ENCODE measurements at places on chromosomes 6 and 20.

DNA sequence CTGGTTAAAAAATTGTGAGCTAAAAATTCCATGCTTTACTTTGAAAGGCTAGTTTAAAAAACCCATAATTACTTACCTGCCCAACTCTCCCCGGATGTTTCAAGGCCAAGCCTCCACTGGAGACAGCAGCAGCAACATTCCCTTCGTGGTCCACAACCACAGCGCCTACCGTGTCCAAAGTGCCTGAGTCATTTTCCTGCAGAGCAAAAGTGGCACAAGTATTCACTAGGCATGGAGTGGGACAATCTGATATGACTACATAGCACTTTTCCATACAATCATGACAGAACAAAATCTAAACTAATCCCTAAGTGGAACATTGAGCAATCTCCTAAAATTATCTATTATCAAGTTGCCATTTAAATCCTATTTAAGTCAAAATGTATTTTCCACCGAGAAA is 104.8 kb downstream of the TASP1 start:
- DNase-seq, result no peak

- DNase-seq, result no peak
Measured at GRCh38 chr6:156182356-156182755, 594.8 kb upstream of the ARID1B start.

- DNase-seq, result no peak
Measured at GRCh38 chr6:18053078-18053477, 65.6 kb upstream of the KIF13A start.

GRCh38 chr6:5302995-5303622 is 41.8 kb downstream of the FARS2 start:
- DNase-seq, result peak; percentile 42

DNA sequence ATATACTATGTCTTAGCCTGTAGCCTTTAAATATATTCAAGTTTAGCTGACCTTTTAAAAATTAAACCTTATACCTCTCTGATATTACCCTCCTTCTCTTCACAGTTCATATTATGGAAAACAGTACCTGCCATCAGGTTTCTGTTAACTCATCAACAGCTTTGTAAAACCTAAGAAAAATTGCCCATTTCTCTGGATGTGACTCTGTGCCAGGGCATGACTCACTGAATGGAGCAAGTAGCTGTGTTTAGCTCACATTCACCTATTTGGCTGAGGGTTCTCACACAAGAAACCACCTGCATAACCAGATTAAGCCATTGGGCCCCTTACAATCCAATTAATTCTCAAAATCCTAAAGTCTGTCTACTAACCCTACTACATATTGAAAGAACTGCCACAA is 678.8 kb upstream of the MARCKS start:
- no peak for DNase-seq

DNA sequence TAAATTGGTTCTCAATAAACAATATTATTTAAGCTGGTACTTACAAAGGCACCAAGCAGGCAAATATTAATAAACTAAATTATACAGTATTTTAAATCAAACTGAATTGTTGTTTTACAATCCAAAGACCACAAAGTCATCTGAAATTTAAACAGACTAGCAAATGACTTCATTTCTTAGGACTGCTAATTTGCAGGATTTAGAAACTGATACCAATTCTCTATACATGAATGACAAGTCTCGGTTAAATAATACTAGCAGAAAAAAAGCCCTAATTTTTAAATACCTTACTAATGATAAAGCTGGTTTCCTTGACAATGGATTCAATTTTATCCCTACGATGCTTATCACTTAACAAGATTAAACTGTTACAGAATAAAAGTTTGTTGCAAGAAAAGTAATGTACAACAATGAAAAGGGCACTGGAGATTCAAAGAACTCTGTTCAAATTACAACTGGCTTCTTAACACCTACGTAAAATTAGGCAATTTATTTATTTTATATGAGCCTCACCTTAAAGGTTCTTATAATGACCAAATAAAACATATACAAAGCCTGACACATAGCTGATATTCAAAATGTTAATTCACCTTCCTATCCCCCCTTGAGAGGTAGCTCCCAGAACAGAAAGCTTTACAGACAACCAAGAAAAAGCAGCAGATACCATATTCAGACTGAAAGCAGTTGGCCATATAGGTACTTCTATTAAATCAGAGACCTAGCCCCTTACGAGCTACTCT is 33.1 kb downstream of the HBS1L start:
- no peak for DNase-seq

DNA sequence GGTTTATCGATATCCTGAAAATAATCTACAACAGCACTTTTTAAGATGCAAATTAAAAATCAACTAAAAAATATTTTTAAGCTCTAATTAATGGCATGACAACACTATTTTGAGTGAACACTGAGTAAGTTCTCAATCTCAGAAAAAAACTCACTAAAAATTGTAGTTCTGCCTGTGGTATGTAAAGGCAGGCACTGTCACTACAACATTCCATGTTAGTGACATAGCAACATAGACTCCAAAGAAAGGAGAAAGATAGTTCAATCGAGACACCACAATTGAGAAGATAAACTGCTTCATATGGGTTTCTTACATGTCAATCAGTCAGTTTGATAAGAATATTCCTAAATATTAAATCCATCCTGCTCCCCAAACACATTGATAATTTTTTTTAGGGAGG is 38.0 kb downstream of the COL12A1 start:
- DNase-seq, result no peak

DNA sequence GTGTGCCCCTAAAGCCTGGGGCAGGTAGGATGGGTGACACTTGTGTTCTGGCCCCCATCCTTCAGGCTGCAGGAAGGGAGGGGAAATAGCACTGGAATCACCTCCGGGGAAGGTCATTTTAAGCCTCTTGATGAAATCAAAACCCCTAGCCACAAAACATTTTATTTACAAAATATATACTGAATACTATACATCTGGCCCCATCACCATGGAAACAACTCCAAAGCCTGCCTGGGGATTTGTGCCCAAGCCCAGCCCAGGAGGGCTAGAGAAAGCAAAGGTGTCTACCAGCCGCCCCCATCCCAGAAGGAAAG is 2.6 kb downstream of the SMIM29 start:
- DNase-seq, result no peak

- peak; percentile 94 for DNase-seq
Measured at GRCh38 chr6:3068329-3069214, at the start of gene RIPK1. Gene RIPK1 (plus strand): TSS chr6:3068494. CDS start chr6:3076824, 8,330 bp downstream.

DNA sequence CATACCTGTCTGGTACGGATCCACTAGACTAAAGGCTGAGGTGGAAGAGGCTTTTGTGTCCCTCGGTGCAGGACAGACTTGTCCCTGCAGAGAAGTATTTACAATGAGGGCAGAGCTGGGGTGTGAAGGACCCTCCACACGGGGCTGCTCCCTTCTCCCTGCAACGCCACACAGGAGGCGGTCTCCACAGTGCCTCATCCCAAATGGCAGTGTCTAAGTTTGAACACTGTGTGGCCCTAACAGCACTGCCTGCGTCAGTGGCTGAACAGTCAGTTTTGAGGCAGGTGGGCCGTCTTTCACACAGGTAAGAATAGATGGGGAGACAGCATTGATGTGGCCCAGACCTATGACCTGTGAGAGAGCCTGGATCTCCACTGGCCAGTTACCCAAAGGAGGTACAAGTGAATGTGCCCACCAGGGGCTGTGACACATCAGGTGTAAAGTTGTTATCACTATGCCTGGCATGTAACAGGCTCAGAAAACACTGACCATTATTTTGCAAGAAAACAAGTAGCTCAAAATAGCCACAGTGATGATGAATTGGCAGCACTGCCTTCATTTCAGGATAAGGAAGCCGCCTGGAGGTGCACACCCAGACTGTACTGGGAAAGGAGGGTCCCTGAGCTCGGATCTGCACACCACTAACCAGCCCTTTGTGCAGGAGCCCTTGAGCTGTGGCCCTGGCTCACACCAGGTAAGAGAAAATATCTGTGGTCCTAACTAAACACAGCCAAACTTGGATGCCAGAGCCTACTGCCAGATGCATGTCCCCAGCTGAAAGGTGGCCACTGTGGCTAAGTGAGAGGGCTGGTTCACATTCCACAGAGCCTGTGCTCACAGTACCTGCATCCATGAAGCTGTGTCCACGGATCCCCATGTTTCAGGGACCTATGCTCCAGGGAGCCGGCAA is 246.7 kb downstream of the DLL1 start:
- no peak for DNase-seq

GRCh38 chr20:16404640-16405039 is 168.6 kb downstream of the KIF16B start:
- no peak for DNase-seq

- no peak for DNase-seq
Measured at GRCh38 chr6:158773581-158774449, 45.4 kb downstream of the EZR start.

DNA sequence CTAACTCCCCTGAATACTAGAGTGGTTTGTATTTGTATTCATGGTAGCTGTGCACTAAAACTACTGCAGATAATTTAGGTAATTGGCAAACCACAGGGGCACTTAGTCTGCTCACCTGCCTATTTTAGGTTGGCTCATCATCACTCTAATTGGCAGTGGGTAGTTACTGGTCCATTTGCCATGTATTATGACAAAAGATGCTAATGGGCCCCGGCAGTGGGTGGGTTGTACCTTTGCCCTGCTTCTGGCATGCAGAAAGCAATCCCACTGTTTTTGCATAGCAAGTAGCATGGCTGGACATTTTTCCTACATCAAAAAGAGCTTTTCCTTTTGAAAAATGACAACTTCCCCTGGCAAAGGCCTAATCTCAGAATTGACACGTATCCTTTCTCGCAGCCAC is 741.4 kb upstream of the MAP3K7 start:
- no peak for DNase-seq

GRCh38 chr20:20317621-20318364 is 50.1 kb upstream of the INSM1 start:
- DNase-seq, result no peak

GRCh38 chr6:133644892-133645619 is 243.9 kb upstream of the TCF21 start:
- DNase-seq, result no peak

DNA sequence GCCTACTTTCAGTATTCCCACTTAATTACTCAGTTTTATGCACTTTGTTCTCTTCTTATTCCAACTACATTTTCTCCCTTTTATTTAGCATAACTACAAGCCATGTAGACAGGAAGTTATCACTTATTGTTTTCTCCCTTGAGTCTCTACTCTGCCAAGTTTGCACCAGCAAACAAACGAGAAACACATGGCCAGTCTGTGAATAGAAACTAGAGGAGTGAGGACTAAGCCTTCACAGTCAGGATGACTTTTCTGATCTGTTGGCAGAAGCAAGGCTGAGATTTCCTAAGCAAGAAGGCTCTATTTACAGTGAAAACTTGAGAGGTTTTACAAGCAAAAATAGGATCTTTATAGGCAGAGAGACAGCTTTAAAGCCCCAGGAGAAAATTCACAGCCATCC is 69.8 kb upstream of the TINAG start:
- no peak for DNase-seq

- DNase-seq, result no peak
Measured at GRCh38 chr20:62878244-62879038, 16.8 kb upstream of the TCFL5 start.

GRCh38 chr6:165484178-165484889 is 174.9 kb upstream of the C6orf118 start:
- no peak for DNase-seq

GRCh38 chr6:10268111-10268510 is 146.8 kb downstream of the TFAP2A start:
- no peak for DNase-seq

GRCh38 chr20:2329286-2329685 is 33.5 kb downstream of the TGM3 start:
- no peak for DNase-seq

GRCh38 chr20:13574071-13574470 is 64.7 kb downstream of the TASP1 start:
- no peak for DNase-seq

GRCh38 chr6:25192590-25193459 is 86.3 kb upstream of the CARMIL1 start:
- no peak for DNase-seq

GRCh38 chr6:125789167-125789566 is 1.6 kb upstream of the NCOA7 start:
- DNase-seq, result no peak

DNA sequence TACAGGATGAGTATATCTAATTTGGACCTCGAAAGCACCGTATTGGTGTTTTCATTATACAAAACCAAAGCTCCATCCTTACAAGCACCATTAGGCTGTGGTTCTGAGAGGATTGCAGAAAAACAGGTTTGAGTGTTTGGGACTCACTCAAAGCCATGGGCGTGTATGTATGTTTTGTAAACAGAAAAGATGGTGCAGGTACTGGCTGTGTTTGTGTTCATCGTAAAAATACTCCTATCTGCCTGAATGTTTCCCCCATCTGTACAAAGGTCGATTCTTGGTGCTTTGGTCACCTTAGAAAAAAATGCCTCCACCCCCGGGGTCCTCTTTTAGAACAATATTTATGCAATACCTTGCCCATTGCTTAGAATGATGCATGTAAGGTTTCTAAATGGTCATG is 286.6 kb downstream of the TSHZ2 start:
- DNase-seq, result no peak

- DNase-seq, result no peak
Measured at GRCh38 chr6:119856136-119856535, 506.6 kb upstream of the MAN1A1 start.

DNA sequence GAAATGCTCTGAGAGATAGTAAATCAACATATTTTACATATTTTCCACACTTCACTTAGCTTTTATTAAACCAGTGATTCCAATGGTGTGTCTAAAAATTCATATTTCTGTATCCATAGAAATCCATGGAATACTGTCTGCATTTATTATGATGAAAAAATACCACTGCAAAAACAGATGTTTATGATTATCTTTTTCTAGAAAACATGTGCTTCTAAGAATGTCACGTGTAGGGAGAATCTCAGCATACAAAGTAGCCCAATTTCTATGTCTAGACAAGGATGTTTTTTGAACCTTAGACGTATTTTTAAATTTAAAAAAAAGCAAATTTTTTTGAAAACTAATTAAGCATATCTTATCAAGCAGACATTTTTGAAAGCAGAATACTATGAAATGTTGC is 622.4 kb downstream of the TENT5A start:
- DNase-seq, result no peak

GRCh38 chr6:30955367-30956042 is 14.7 kb downstream of the MUCL3 start:
- peak; percentile 64 for DNase-seq

DNA sequence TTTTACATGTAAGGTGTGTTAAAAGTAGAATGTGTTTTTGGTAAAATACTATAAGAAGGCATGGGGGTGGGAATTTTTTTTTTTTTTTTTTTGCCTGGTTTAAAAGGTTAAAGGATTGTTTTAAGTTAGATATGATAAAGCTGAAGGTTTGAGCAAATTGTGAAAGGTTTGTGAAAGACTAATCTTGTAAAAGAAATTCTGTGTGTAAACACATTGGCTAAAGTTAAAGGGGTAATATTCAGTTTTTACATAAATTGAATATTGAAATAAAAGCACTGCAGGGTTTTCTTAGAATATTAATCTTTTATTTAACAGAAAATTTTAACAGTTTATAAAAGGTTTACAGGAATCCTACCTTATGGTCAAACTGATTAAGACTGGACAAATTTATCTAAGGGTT is 105.7 kb downstream of the DTNBP1 start:
- no peak for DNase-seq

All from T-cell (primary cell).